CD4-positive, alpha-beta T cell treated with Interleukin-6 at 100 ng/mL for 8 hours (primary cell): ENCODE measurements at places on chromosomes 5 and 9.

GRCh38 chr5:16484081-16484480 is 18.5 kb upstream of the ZNF622 start:
- DNase-seq: no peak

GRCh38 chr9:20001058-20001457 is 212.2 kb upstream of the SLC24A2 start:
- DNase-seq: no peak

- DNase-seq: no peak
These were observed 219.7 kb upstream of the TUT7 start for GRCh38 chr9:86573886-86574285.

DNA sequence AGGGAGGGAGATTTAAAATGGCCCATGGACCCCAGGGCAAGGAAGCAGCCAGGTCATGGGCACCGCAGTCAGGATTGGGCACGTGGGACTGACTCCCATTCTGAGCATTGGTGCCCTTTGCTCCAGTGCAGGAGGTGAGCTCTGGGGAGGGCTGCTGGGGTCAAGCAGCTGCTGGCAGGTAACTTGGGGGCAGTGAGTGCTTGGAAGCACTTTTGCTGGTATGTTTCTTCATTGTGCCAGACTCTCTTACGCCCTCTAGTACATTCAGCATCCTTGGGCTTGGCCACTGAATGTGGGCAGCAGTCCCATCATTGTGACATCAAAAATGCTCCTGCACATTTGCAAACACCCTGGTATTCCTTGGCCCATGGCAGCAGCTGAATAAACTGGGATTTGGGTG is 32.7 kb downstream of the PRRC2B start:
- DNase-seq: no peak
